KBM-7 (cell line): ENCODE measurements at places on chromosomes 1 and 21.

- no peak for DNase-seq
Measured at GRCh38 chr21:36744560-36745231, 45.8 kb downstream of the SIM2 start.

- no peak for DNase-seq
Measured at GRCh38 chr1:92502247-92502646, 15.5 kb upstream of the GFI1 start.

- no peak for DNase-seq
Measured at GRCh38 chr1:26197813-26198212, 7.4 kb downstream of the CATSPER4 start.

- no peak for DNase-seq
Measured at GRCh38 chr21:42112857-42113256, 41.7 kb downstream of the UMODL1 start.

- no peak for DNase-seq
Measured at GRCh38 chr1:49356594-49356993, 579.9 kb upstream of the BEND5 start.

DNA sequence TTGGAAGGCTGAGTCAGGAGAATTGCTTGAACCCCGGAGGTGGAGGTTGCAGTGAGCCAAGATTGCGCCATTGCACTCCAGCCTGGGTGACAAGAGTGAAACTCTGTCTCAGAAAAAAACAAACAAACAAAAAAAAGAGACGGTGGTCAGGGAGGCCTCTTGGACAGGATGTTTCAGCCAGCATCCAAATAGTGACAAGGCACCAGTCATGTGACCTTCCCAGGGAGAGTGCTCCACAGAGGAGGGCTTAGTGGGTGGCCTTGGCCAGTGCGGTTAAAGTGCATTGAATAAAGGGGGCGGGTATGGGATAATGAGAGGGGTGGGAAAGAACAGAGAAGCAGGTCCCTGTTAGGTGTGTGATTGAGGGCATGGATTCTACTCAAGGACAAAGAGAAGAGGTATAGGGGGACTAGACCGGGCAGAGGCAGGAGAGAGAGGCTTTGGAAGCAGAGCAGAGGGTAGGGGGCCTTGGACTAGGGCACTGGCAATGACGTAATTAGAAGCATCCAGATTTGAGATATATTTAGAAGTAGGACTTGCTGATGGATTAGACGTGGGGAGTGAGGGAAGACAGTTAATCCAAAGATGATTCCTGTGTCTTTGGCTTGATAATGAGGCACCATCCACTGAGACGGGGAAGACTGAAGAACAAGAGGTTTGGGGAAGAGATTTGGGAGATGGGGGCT lies 12.0 kb upstream of the RYR2 start:
- DNase-seq: no peak

- no peak for DNase-seq
Measured at GRCh38 chr21:42124081-42124480, 53.0 kb downstream of the UMODL1 start.

DNA sequence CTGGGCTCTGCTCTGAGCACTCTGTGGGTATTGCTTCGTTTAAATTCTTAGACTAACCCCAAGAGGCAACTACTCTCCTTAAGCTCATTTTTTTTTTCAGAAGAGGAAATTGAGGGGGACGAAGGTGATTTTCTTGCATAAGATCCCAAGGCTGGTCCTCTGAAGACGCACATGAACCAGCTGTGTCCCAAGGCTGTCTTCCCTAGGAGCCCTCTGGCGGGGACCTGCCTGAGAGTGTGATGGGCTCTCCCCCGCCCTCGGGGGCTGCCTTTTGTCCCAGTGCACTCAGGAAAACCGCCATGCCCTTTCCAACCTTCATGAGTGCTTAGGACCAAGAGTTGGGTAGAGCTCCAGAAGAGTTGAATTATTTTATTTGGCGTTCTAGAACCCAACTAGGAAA lies 21.7 kb downstream of the UMODL1 start:
- no peak for DNase-seq

GRCh38 chr1:211829343-211830054 lies 1.1 kb downstream of the LPGAT1 start:
- peak; percentile 62 for DNase-seq

- DNase-seq: no peak
Measured at GRCh38 chr1:36966242-36966641, 68.1 kb downstream of the GRIK3 start.
